Mesenteric fat pad (tissue), 1 donor: ENCODE measurements at places on chromosomes 11 and 22.

GRCh38 chr11:64237484-64237951 is 3.1 kb downstream of the VEGFB start:
- no peak for DNase-seq

- no peak for DNase-seq
Observed at GRCh38 chr11:57527056-57527631, 3.4 kb downstream of the TIMM10 start.

DNA sequence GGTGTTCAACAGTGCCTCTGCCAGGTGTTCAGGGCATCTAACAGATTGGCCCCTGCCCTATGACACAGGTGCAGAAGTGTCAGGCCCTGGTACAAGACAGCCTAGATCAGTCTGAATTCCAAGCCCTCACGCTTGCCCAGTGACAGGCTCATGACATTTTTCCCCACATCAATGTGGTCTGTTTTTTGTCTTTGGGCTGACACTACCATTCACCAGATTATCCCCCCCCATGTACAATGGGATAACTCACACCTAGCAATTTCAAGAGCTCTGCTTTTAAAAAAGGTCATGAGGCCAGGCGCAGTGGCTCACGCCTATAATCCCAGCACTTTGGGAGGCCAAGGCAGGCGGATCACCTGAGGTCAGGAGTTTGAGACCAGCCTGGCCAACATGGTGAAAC is 155.5 kb upstream of the PITPNB start:
- no peak for DNase-seq

DNA sequence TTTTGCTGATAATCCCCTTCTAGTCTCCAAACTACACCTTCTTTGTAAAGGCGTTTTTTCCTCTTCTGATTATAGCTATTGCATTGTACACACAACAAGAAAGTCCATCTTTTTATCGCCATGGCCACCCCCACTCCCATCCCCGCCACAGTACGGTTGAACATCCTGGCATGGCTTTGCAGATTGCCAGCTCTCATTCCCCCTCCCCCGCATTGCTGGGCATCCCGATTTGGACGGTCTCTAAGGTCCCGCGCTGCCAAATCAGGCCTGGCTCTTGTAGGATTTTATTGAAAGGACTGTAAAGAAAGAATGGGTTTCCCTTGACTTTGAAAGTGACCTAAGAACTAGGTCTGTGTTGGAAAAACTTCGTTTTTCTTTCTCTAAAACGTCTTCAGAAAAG is 916 bp upstream of the SLC6A5 start:
- no peak for DNase-seq

DNA sequence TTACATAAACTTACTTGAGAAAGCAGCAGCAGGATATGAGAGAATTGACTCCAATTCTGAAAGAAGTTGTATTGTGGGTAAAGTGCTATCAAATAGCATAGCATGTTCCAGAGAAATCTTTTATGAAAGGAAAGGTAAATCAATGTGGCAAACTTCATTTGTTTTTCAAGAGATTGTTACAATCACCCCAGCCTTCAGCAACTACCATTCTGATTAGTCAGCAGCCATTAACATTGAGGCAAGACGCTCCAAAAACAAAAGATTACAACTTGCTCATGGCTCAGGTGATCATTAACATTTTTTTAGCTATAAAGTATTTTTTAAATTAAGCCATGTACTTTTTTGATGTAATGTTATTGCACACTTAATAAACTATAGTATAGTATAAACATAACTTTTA is 357.2 kb downstream of the TMEM135 start:
- no peak for DNase-seq

DNA sequence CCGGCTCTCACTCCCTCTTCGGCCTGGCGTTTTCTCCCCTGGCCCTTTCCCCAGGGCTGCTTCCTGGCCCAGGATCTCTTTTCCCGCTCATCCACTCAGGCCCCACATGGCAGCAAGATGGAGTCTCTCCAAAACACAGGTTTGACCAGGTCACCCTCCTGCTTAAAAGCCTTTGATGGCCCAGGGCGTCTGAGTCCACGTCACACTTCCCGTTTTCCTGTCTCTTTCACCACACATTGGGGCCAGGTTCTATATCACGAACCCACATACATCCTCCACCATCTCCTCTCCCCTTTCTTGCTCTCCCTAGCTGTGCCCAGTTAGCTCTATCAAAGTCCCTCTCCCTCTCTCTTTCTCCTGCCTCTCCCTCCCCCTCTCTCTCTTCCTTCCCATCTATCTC is 7.8 kb upstream of the LRRC32 start:
- no peak for DNase-seq

GRCh38 chr22:17876306-17876831 is 102.1 kb upstream of the BID start:
- no peak for DNase-seq

DNA sequence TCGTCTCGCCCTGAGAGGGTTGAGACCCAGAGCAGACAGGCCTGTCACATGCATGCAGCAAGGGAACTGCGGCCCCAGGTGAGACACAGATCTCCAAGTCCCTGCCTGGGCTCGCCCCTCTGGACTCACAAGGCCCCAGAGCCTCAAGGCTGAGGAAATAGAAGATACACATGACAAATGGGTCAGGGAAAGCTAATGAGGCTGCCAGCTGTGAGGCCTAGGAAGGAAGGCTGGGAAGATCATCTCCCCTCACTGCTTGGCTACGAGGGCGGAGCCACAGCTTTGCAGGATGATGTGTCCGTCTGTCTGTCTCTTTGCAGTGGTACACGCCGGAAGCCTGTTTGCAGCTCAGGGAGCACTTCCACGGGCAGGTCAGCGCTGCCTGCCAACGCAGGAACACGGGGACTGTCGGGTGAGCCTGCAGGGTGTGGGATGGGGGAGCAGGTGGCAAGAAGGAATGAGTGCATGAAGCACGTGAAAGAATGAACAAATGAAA is 4.5 kb downstream of the RAB36 start:
- DNase-seq = no peak

DNA sequence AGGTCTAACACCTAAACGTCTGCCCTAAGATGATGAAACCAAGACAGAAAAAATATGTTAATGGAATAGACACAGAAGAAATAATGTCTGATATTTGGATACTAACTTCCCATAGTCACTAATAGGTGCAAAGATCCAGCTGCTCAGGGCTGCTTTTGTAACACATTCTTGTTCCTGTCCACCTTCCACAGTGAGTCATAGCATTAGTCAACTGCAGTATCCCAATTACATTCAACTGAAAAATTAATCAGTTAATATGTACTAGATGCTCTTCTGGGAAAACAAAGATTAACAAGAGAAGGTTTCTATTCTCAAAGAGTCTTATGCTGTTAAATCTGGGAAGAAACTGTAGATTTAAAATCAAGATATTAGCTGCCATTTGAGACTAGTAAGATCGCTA is 47.6 kb downstream of the HEPHL1 start:
- no peak for DNase-seq

DNA sequence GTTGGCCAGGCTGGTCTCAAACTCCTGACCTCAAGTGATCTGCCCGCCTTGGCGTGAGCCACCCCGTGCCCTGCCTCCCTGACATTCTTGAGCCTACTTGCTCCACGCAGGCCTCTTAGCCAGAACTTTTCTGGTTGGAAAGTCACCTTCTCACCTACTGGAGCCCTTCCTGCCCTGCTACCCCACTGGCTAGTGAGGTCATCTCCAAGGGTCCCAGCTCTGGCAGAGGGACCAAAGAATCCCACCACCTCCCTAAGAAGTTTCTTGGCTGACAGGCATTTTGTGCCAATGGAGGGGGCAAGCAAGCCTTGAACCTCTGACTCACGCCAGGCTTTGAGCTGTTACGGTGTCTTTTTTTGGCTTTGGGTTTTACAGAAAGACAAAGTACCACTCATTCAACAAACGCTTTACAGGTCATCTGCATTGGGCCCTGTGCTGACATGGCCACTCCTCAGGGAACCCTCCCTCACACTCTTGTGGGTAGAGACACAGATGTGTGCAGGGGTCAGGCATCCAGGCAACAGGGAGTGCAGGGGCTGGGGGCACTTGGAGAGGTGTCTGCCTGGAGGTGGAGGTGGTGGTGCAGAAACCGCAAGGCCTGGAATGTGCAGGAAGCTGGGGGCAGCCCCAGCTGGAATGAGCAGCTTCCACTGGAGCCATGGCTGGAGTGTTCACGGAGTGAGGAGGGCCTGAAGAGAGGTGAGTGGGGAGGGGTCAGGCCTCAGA is 27.1 kb upstream of the WNT11 start:
- no peak for DNase-seq

GRCh38 chr11:77660947-77661346 is 23.4 kb upstream of the CLNS1A start:
- DNase-seq = no peak

- no peak for DNase-seq
Observed at GRCh38 chr22:44326491-44326885, 13.7 kb upstream of the SHISAL1 start.

DNA sequence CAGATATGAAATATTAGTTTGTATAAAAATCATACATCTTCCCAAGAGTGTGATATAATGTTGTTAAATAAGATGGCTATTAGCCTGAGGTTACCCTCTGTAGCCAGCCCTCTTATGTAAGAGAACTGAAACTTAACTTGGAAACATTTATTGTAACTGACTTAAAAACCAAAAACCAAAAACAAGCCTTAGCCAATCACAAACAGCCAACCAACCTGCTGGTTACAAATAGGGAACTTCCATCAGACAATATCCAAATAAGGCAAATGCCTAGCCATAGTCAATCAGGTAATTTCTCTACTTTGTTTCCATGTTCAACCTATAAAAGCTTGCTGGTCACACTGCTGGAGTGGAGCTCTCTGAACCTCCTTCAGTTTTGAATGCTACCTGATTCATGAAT is 14.1 kb downstream of the KBTBD3 start:
- no peak for DNase-seq

DNA sequence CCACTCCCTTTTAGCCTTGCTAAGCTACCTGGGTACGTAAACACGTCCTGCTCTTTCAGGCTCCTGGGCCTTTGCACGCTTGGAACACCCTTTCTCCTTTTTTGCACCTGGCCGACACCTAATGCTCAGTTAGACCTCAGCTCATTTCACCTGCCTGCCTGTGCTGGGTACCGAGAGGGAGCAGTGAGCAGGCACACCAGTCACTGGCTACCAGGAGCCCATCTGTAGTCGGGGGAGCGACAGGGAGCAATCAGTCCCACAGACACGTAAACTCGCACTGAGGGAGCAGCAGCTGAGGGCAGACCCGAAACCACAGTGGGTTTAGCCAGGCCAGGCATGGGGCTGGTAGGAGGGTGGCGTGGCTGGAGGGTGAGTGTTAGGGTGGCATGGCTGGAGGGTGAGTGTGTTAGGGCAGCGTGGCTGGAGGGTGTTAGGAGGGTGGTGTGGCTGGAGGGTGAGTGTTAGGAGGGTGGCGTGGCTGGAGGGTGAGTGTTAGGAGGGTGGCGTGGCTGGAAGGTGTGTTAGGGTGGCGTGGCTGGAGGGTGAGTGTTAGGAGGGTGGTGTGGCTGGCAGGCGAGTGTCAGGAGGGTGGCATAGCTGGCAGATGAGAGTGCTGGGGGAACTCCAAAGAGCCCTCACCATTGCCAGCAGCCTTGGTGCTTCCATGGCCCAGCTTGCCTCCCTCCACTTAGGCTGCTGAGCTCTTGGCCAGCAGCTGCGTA is 6.4 kb upstream of the GTSE1 start:
- DNase-seq = no peak

DNA sequence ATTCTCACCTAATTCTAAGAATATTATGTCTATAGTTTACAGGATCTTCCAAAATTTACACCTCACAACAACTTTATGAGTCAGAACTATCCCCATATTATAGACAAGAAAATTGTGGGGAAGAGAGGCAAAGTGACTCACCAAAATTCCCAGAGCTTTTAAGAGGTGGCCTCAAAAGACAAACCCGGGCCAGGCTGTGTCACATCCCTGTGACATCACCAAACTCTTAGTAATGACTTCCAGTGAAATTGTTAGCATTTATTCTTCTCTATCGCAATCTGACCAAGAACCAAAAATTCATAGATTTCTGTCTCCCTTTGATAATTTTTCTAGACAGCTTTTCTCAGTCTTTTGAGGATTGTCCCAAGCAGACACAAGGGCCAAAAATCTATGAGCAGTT is 134.3 kb downstream of the SNX19 start:
- no peak for DNase-seq

DNA sequence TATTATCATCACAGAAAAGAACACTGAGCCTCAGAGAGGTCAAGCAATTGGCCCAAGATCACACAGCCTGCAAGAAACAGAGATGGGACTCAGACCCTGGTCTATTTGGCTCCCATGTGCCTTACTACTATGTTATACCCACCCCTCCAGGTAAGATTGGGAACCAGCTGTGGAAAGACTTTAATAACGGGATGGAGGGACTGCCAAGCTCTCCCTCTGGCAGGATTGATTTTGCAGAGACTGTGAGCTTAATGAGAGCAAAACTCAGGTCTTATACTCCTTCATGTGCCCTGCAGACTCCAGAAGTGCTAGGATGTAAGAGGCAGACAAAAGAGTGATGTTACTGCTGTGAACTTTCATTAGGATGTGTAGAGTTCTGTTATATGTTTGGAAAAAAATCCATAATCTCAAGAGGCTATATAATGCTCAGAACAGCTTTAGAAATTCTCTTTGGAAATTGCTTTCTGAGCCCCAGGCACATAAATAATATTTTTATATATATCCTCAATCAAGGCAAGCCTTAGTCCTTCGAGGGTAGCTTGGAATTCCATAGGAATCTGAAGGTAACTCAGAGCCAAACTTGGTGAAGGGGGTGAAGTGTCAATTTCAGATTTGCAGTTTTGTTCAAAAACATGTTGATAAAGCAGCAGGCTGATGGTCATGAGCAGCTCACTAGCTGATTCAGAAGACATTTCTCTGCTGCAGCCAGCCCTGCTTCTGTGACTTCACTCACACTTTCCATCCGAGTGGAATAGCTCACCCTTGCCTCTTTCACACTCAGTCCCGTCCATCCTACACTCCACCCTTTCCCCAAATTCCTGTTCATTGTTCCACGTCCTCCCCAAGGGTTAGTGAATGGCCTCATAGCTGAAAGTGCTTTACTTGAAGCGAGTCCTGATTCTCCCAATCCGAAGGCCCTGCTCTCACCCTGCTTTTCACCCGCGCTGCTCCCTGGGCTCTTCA is 188.8 kb downstream of the SNX19 start:
- no peak for DNase-seq

- peak; percentile 77 for DNase-seq
Observed at GRCh38 chr11:44755556-44756523, 29.1 kb downstream of the TSPAN18 start.

GRCh38 chr22:23251445-23252093 is 71.3 kb downstream of the BCR start:
- no peak for DNase-seq

DNA sequence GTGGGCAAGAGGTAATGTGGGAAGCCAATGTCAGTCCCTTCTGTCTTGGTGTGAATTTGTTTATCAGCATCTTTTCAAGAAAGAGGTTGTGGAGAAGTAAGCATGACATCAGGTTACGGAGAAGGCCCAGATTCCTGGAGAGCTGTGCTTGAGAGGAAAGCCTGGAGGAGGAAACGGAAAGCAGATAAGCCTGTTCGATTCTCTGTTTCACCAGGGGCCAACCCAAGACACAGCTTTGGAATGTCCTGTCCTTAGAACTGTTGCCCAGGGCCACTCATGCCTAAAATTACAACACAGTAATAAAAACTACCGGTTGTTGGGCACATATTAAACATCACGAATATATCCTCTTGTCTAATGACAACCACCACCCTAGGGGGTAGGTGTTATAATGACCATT is 148.5 kb downstream of the NAV2 start:
- no peak for DNase-seq

- DNase-seq = no peak
Observed at GRCh38 chr22:23533771-23534191, 46.3 kb downstream of the IGLL1 start.
